ENCODE measurements at places on chromosomes 4 and X.
A peak's percentile ranks its signal among the peaks of the same experiment; 100 is the strongest.

DNA sequence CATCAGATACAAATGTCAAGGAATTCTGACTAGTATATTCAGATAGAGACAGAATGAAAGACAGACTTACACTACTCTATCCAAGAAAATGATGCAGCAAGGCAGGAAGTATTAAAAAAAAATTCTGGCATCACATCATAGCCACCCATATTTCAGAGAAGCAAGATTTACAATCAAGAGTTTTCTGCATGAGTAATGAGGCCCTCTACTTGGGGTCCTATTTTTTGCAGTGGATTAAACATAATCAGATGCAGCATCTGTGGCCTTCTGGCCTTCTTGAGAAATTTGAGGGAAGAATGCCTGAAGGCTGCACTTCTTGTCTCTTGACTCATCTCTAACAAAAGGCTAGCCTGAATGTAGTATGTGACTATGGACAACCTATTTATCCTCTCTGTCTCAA, 48.2 kb upstream of the SLIT2 start:
- DNase-seq = no peak

DNA sequence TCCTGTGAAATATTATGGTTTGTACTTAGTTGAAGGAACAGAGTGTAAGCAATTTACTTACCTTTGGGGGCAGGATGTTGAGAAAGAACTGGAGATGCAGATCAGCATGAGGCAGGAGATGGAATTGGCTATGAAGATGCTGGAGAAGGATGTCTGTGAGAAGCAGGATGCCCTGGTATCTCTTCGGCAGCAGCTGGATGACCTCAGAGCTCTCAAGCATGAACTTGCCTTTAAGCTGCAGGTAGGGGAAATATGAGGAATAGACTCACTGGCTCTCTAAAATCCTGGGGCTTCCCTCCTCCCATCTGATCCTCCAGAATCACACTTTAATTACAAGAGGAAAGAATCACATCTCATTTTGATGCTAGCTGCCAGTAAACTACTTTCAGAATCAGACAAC, 51.0 kb downstream of the GRSF1 start:
- DNase-seq = no peak

DNA sequence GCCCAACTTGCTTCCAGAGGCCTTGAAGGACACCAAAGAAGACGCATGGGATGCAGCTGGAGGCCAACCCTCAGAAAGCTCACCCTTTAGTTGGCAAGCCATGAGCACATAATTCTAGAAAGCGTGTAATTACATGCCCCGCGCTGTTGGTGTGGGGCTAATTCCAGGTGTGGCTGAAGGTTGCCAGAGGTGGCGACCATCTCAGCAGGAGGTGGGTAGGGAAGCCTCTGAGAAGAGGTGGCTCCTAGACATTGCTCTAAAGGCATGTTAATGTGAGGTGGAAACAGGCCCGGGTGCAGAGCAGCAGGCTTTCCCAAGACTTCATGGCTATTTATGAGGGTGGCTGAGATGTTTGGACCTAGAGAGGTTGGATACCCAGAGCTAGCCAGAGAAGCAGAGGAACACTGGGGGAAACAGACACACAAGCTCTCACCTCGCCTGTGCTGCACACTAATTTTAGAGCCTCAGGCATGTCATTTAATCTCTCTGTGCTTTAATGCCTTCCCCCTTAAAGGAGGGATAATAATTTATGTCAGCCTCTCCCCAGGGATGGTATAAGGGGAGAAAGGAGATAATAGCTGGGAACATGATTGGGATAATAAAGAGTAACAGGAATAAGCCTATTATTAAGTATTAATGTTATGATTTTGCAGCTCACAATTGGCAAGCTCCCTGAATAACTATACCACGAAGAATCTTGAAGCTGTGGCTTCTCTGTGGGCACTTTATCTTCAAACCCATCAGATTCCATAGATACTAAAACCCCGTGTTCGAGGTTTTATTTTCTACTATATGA, 60.0 kb upstream of the HELT start:
- peak; percentile 86 for DNase-seq

DNA sequence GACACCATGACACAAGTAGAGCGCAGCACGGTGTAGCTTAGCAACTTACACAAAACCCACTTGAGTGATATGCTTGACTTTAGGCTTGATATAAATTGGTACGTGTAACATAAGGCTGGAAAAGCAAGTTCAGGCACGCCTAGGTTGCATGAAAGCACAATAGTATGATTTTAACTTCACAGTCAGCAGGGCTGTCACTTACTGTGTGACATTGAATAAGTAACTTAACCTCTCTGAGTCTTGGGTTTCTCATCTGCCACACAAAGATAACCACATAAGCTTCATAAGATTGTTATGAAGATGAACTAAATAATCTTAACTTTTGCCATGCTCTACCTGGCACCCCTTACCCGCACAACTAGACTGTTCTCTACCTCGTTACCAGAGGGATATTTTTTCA, 9.5 kb downstream of the SRD5A3 start:
- DNase-seq = no peak

- no peak for DNase-seq
Observed at GRCh38 chr4:15374656-15375055, 53.2 kb upstream of the C1QTNF7 start.

DNA sequence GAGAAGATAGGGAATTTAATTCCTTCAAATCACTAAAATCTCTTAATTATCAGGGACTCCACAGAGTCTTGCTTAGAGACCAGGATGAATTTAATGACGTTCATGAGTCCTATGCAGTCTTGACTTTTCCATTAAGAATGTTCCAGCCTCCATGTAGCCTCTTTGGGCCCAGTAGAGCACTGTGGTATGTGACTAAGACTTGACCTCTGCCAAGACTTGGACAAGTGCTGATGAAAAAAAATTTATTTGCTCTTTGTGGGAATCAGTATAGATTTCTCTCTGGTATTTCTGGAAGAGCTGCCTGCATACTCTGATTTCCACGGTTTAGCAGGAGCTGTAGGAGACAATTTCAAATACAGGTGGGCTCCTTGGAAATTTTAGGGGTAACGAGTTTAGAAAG, 40.6 kb downstream of the CHRDL1 start:
- DNase-seq = no peak

- DNase-seq = no peak
Observed at GRCh38 chrX:3143043-3143799, 102.0 kb downstream of the ARSF start.

DNA sequence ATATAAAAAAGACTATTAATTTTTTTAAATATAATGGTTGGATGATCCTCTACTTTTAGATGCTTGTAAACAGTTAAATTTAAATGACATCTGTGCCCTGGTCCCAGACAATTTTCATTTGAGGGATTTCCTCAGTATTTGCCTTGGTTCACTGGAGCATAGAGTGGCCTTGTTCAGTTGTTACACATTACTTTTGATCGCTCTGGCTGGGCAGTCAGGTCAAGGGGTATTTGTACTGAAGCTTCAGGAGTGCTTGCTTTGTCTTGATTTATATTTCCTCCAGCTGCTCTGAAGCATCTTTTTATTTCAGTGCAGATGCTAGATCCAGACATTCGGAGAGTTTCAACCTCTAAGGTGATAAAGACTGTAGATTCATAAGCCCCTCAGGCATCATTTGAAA, 50.0 kb downstream of the COMMD8 start:
- DNase-seq = no peak

DNA sequence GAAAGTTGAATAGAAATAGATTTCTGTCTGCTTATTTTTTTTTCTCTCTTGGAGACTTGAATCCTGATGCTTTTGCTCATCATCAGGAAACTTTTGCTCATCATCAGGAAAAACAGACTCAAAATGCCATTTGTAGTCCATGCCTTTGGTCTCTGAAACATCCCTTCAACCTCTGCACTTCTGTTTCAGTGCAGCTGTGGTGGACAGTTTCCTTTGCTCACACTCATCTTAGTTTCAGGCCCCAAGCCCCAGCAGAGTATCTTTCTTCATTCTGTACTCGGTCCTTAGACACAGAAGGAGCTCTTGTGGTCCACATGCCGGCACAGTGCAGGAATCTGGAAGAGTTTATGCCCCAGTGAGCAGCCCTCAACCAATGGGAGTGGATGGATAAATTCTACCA, 337.9 kb downstream of the PPP3CA start:
- no peak for DNase-seq
